Kidney (tissue), 22 donors: ENCODE measurements at places on chromosomes 6 and 20. TPM values are rescaled to one million over a fixed set of nuclear protein-coding genes. Genes with fewer than 3 reads are reported as not detected.

- DNase-seq = no peak
Observed at GRCh38 chr6:34912715-34913464, 23.8 kb downstream of the ANKS1A start.

DNA sequence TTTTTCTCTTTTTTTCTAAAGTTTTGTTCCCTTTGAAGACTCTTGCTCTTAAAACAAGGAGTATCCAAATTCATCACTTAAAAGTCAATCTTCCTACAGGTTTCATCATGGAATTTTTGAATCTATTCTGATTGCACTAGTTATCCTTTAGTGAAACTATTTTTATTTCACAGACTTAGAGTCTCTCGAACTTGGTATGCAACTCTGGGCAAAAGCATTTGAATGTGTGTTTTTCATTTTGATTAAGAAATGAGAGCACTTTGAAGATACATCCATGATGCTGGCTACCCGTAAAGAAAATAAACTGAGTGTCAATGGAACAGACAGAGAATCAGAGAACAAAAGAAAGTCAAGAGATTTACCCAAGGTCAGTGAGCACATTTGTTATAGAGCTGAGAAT, 586.5 kb downstream of the EPM2A start:
- DNase-seq = no peak

DNA sequence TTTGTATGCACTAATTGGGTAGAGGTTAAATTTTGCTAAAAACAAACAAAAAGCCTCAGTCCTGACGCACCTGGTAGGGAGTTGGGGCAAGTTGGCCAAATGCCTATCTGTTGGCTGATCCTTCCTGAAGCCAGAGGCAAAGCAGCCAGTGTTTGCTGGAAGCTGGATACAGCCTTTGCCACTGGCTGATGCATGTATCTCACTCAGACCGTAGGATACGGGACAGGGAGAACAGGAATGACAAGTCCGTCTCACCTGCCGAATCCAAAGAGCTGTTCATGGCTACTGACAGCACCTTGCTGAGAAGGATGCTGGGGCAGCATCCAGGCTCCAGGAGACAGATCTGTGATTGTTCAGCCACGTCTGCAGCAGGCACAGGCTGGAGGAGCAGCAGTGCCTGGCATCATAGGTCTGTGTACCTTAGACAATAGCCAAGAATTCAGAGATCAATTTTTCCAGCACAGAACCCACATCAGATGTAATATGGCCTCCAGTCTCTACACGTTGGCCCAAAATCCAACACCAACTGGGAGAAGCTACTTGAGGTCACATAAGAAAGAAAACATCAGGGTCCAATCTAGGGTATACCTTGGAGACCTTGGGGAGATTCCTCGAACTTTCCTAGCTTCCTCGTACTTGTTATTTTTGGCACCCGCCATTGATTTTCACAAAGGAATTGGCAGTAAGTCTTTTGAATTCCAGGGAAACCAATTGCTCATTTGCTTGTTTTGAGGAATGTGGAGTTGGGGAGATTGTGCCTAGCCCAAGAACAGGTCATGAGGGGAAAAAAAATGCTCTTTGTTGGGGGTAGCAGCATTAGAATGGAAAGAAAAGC, 108.5 kb upstream of the ARMC2 start:
- DNase-seq = no peak

DNA sequence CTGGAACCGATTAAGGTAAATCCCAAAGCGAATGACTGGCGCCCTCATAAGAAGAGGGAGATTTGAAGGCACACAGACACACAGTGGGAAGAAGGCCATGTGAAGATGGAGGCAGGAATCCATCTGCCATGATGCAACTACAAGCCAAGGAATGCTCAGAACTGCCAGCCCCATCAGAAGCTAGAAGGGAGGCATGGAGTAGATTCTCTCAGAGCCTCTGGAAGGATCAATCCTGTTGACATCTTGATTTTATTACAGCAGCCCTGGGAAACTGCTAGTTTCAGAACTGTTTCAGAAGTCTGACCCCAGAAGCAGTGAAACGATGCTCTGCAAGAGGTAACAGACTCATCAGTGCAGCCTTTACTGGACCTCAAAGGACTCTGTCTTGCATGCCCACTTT, 103.5 kb upstream of the GPR6 start:
- no peak for DNase-seq

DNA sequence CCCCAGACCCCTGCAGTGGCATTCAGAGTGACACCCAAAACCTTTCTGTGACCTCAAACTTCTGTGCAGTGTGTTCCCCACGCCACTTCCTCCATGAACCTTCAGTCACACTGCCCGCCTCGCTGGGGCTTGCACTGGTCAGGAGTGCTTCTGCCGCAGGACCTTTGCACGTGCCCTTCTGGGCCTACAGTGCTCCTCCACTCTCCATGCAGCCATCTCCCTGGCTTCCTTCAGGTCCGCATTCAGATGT, 27.1 kb downstream of the SYNJ2 start:
- no peak for DNase-seq

- DNase-seq = no peak
Observed at GRCh38 chr6:451336-451735, 59.8 kb downstream of the IRF4 start.

DNA sequence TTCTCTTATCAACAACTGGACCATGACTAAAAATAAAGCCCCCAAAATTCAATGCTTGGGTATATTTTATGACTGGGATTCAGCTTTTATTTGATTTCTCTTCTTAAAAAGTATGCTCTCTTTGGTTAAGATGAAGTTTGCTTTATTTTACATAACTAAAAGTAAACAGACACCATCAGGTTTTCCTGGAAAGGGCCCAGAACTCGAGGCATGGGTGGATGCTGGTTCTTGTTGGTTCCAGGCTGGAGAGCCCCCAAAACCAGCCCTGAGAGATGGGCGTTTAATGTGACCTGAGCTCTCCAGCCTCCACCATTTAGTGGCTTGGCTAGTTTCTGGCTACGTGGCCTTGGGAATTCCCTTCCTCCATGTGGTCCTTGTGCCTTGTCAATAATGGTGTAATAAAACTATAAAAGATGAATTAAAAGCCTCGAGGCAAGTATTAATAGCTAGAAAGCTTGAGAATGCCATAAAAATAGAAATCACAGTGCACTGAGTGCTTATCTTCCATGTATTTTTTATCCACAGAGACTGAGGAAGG, 34.1 kb downstream of the BANF2 start:
- DNase-seq = no peak

DNA sequence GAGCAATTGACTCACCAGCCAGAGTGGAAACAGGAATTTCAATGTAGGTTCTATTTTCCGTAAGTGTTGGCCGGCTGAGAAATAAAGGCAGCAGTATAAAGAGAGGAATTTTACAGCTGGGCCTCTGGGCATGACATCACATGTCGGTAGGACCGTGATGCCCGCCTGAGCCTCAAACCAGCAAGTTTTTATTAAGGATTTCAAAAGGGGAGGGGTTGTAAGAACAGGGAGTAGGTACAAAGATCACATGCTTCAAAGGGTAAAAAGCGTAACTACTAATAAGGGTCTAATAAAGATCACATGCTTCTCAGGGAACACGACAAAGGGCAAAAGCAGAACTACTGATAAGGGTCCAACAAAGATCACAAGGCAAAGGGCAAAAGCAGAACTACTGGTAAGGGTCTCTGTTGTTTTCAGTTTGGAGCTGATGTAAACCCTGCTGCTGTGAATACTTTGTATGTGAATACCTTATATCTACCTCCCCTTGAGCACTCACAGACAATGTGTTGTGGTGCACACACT, 9.0 kb upstream of the TULP4 start:
- DNase-seq = no peak

- no peak for DNase-seq
Observed at GRCh38 chr6:34484899-34485298, 19.0 kb downstream of the PACSIN1 start.

GRCh38 chr6:121666814-121667213, 231.4 kb downstream of the GJA1 start:
- no peak for DNase-seq

DNA sequence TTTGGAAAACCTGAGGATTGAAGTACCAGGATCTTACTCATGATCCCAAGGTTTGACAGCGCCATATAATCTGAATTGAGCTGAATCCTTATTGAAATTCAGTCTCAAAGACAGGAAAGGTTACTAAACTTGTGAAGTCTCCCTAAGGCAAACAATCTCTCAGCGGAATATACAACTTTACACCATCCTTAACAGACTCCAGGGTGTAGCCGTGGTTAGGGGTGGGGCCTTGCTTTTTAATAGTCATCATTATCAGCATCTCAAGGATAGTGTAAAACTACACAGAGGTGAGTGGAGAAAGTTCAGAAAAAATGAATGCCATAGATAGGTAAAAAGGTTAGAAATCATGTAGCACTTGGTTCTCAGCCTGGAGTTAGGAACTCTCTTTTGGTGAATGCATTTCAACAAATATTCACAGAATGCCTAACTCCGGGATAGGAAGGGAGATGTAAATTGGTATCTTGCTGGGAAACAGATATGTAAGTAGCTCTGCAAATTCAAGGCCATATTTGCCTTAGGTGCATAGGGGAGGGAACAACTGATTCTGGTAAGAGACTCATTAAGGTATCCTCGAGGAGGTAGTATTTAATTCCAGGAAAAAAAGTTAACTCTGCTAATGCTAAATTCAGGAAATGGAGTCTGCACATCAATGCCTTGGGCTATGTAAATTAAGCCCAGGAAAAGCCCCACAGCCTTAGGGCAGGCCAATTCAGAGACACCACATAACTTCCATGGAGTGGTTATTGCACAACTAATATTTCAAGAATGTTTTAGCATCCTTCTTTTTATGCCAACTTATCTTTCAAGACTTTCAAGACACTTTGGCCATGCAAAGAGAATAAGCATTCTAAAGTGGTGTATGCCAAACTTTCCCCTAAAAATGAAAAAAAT, 61.6 kb downstream of the SNAP25 start:
- no peak for DNase-seq

- DNase-seq = no peak
Observed at GRCh38 chr20:54434196-54434595, 41.2 kb upstream of the DOK5 start.

GRCh38 chr20:62201173-62202082, 18.6 kb downstream of the MTG2 start:
- DNase-seq = no peak

DNA sequence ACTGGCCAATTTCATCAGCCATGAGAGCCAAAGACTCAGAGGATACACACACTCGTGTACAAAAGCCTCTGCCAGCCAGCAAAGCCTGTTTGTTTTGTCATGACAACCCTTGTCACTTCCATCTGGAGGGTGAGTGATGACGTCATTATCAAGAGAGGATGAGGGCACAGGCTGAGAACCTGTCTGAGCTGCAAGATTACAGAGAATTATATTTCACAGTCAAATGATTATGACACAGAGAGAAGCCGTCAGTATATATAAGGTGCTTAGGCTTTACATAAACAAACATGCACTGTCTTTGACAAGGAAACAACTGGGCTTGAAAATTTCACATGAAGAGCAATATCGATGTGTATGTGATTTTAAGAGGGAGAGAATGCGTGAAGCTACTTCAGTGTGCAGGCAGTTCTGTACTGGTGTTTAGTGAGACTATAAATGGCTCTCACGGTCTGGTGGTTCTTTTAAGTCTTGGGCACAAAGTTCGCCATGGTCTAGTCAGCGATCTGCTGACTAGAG, 36.5 kb upstream of the BCLAF1 start:
- DNase-seq = peak; percentile 73

DNA sequence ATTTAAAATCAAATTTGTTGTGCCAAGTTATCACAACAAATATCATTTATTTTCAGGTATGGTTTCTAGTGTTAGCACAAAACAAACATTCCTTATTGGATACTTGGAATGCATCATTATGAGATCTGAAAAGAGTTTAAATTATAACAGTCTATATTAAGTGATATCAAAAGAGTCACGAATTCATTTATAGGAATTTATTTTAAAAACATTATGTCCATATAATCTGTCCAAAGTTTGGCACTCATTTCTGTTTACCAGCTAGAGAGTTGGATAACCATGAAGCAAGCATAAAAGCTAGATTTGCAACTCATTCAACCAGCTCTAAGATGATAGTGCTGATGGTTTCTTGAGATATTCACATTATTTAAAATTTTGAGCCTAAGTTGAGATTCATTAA, 453.2 kb downstream of the DOK5 start:
- no peak for DNase-seq

DNA sequence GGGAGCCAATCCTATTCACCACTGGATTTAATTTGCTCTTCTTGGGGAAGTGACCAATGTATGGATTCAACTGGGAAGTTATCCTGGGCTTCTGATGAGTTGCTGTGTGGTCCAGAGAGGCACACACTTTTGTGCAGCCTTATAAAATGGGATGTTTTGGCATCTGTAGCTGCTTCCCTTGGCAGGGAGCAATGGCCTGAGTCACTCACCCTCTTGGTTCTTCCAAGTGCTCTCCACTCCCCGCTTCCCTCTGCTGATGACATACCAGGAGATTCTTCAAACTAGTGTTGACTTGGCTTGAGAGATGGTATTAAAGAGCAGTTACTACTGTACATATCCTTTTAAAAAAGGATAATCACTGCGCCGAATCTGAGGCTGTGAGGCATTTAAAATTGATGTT, 105.8 kb downstream of the JARID2 start:
- DNase-seq = no peak

- no peak for DNase-seq
Observed at GRCh38 chr6:31884528-31885035, 5.8 kb upstream of the SLC44A4 start.

- no peak for DNase-seq
Observed at GRCh38 chr6:167760979-167761793, 65.5 kb upstream of the AFDN start.

- no peak for DNase-seq
Observed at GRCh38 chr6:143141442-143141841, 80.8 kb downstream of the AIG1 start.

- no peak for DNase-seq
Observed at GRCh38 chr6:163260111-163260895, 154.2 kb upstream of the QKI start.

DNA sequence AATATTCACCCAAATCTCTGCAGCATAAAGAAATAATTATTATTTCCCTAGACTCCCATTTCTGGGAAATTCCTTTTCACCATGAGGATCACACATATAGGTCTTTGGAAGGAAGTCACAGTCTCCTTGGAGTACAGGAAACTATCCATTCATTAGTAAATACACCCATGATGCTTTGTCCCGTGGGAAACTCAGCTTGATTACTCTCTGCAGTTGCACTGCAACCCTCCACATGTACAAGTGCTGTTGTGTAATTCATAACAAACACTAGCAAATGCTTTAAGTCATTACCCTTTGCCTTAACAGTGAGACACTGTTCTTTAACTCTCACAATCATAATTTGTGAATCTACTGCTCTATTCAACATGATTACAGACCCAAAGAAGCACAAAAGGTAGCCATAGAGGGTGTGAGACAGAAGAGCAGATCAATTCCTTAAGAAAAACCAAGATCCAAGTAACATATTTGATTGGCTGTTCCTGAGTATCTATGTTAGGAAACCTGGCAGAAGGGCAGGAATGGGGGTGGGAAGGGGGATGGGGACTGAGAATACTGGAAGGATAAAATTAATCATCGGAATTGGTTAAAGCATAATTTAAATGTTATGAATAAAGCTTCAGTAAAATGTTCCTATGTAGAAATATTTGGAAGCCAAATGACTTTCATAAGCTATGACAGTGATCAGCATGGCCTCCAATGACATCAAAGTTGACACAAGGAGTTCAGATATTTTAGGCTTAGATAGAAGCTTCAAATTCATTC, 268.0 kb downstream of the HACE1 start:
- no peak for DNase-seq

GRCh38 chr6:141677598-141678211, 455.0 kb upstream of the GJE1 start:
- no peak for DNase-seq

The STX16 gene
- polyA plus RNA-seq = 20.6 TPM

The PXDC1 gene
- 35.0 TPM for polyA plus RNA-seq

The NOTCH4 gene
- polyA plus RNA-seq = 22.5 TPM

The PRND gene
- polyA plus RNA-seq = not detected

The RAET1L gene
- polyA plus RNA-seq = not detected

The POU5F1 gene
- polyA plus RNA-seq = 7.9 TPM

The WFDC12 gene
- polyA plus RNA-seq = not detected
